ENCODE measurements at places on chromosomes 12 and 14.
A peak's percentile ranks its signal among the peaks of the same experiment; 100 is the strongest.

DNA sequence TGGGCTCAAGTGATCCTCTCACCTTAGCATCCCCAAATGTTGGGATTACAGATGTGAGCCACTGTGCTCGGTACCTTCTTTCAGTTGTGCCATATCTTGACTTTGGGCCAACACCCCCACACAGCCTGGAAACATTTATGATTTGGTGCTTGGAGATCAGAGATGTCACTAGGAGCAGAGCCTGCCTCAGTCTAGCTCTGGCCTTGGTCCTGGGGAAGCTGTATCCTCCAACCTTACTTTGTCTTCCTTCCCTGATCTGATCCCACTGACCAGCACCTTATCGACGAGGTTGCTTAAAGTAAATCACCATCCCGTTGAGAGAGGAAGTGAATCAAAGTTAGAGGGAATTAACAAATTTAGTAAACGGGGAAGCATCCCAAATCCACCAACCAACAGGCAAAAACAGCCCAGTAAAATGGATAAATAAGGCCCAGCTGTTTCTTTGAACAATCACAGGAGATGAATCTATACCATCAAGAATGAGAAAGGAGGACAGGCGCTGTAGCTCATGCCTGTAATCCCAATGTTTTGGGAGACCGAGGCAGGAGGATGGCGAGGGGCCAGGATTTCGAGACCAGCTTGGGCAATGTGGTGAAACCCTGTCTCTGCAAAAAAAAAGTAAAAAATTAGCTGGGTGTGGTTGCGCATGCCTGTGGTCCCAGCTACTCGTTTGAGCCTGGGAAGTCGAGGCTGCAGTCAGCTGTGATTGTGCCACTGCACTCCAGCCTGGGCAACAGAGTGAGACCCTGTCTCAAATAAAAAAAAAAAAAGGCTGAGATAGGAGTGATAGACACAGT lies 3.4 kb downstream of the PLBD2 start:
- no peak for DNase-seq

DNA sequence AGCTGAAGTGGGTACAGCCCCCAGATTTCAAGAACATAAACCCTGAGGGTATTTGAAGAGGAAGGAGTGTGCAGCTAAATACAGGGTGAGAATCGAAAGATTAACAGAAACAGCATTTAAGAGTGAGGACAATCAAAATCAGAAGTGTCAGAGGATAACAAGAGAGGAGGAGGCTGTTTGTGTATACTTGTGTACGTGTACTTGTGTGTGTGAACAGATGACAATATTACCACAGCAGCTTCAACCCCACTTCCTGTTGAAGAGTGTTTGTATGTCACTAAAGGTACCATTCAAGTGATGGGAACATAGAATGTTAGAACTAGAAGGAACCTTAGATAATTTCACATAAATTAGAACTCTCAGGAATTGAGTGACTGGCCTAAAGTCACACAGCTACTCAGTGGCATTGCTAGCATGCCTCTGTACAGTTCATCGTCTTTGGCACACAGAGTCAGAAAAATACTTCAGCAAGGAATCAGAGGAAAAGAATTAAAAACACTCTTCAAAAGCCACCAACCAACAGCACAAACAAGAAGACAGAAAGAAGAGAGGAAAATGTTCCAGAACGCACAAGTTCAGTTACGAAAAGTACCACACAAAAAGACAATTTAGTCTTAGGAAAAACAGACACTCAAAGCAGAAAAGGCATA lies 164.3 kb upstream of the BCL2L14 start:
- DNase-seq, result no peak

GRCh38 chr14:35284506-35284905 lies 7.7 kb upstream of the PSMA6 start:
- DNase-seq, result no peak

DNA sequence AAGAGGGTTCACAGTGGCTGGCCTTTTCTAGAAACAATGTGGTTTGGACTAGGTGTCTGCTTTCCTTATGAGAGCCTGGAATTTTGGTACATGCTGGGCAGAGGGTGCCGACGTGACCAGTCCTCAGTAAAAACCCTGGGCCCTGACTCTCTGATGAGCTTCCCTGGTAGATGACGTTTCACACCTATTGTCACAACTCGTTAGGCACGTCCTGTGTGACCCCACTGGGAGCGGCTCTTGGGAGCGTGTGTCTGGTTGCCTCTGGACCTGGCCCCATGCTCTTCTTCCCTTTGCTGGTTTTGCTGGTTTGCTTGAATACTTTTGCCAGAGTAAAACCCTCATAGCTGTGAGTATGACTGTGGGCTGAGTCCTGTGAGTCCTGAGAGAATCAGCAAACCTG lies 136.9 kb downstream of the RIMBP2 start:
- no peak for DNase-seq

GRCh38 chr14:23704890-23705289 lies 68.7 kb downstream of the DHRS2 start:
- no peak for DNase-seq

DNA sequence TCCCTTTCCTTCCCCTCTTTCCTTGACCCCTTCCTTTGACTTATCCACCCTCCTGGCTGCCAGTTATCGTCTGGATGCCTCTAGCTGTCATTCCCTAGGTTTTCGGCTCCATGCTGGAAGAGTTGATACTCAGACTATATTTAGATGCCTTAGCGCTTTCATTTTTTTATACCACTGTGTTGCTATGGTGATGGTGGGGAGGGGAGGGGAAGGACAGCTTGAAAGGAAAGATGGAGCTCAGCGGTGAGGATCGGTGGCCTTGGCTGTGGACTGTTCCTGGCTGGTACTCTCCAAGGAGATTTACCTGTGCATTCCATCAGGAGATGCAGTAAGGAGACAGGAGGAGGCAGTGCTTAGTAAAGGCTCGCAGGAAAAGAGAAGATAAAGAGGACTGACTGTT lies 108.7 kb downstream of the SLC8A3 start:
- no peak for DNase-seq

DNA sequence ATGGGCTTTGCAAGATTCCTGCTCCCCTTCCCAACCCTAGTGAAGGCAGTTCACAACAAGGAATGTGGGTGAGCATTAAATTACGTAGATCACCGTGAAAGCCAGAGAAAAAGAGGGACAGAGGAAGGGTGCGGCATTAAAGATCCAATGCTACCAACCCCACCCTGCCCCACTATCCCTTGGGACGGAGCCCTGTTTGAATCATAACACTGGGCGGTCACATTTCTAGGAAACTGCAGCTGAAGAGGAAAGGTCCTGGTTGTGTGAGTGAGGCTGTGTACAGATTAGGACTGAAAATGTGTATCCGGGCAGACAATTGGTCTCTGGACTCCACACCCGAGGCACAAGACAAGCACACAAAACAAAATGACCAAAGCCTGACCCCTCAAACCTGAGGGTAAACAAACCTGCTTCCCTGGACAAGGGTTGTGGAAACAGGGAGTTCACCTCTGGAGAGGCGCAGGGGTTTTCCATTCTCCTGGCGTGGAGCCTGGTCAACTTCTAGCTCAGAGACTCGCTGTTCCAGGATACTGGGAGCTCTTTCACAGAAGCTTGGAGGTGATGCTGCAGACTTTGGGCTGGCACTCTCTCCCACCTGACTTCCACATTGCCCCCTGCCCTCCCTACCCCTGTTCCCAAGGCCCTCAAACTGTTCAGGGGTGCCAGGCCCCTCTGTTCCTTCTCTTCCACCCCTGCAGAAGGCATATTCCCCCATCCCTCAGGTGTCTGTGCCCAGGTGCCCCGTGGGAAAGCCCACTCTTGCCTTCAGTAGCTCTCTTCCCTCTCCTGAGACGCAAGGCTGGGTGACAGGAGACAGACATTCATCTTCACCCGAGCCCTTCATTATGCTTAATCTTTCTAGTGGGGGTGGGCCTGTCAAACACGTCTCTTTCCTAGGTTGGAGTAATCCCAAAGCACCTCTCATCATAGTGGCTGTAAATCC lies 16.5 kb downstream of the NINJ2 start:
- no peak for DNase-seq

DNA sequence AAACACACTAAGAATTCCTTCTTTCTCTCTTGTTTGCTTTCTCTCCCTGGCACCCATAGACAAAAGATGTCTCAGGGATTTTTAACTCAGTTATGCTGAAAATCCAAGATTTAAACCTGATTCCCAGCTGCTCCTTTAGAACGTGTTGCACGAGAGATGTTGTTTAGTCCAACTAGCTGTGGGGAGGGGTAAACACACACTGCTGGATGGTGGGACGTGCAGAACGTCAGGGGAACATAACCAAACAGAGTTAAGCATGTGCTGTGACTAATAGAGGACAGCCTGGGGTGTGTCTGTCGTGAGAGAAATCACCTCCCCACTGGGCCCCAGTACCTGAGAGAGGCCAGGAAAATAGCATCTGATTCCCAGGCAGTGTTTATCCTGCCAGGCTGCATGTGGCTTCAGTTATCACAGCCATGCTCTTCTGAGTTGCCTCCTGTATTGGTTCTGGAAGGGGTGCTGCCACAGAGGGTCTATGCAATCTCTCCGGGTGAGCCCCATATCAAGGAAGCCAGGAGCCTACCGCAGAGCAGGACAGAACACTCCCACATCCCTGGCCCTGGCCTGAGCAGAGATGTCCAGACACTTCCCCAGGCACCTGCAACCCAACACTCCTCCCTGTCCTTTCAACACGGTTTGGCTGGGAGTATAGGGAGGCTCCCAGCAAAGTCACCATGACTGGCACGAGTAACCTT lies 112.7 kb upstream of the EGLN3 start:
- no peak for DNase-seq

DNA sequence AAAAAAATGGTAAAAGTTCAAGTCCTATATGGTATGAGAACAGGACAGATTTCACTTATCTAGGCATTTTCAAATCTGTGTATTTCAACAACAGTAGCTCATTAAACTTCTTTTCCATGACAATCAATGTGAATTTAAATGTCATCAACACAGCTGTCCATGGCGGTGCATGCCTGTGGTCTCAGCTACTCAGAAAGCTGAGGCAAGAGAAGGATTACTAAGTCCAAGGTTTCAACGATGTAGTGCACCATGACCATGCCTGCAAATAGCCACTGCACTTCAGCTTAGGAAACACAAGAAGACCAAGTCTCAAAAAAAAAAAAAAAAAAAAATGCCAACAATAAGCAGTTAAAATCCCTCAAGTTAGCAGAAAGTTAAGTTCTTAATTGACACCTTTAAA lies 214.6 kb downstream of the C12orf50 start:
- DNase-seq, result no peak

GRCh38 chr14:22311636-22312035 lies 277.4 kb downstream of the DAD1 start:
- no peak for DNase-seq

GRCh38 chr14:105023791-105024480 lies 3.1 kb upstream of the CDCA4 start:
- no peak for DNase-seq

GRCh38 chr12:104282109-104282508 lies 21.4 kb upstream of the EID3 start:
- DNase-seq, result no peak

- DNase-seq, result peak; percentile 58
These were observed 398.6 kb upstream of the FLRT2 start for GRCh38 chr14:85131226-85131922.

DNA sequence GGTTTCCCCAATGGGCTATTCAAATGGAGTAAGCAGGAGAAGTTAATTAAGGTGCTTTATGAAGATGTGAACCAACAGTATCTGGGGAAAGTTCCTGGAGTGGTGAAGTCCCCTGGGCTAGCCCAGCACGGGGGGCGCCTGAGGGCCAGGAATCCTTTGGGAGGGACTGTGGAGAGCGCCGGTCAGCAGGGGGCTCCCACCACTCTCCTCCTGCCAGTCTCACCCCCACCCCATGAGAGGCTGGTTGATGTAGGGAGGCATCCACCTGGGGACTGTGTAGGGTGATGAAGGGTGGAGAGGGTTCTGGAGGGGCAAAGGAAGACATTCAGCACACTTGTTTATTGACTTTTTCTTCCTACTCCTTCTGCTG lies 4.4 kb downstream of the CEBPE start:
- DNase-seq, result no peak

GRCh38 chr12:69540987-69541386 lies 44.3 kb upstream of the CCT2 start:
- no peak for DNase-seq

Data from WTC11 (cell line).